ENCODE measurements at places on chromosomes 7 and 10.

DNA sequence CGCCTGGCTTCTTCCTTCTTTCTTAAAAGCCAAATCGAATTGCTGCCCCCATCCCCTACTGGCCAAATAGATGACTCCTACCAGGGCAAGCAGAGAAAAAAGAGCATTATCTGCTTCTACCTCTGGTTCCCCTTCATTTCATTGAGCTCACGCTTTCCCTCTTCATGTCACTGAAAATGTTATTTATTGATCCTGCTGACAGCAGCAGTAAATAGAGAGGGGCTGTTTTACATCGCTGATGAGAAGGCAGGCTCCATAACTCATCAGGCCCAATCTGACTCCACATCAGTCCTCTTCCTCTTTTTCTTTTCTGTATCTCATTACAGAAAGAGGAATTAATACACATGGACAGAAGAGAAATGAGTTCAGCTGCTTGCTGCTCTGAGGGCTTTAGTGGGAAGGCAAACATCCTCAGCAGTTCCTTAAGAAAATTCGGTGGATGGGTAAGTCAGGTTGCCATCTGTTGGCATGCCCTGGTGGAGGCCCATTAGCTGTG lies 904.1 kb downstream of the KCNMA1 start:
- no peak for DNase-seq

DNA sequence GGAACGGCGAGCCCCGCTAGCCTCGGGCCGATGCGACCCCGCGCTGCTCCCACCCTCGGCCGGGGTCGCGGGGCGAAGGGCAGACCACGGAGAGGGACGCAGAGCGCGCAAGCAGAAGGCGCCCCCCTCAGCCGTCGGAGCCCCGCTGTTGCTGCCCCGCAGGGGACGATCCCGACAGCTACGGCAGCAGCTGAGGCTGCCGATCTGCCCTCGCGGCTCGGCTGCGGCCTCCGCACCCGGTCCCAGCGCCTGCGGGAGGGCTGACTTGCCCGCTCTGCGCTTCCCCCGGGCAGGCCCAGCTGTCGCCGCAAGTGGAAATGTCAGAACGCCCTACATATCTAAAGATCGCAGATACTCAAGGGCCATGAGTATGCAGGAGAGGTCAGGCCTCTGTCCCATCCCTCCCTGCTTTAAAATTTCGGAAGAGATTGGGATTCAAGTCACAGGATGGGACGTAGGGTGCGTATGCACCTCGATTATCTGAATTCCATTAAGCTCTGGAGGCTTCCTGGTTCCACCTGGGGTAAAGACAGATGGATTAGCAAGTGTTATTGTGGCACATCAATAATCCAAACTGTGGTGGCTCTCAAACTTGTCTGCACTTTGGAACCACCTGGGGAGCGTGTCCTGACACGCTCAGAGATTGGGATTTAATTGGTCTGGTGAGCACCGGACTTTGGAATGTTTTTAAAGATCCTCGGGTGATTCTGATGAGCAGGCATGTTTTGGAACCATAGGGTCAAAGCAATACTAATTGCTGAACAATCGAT lies at the start of gene CRPPA:
Gene CRPPA, minus strand, starts transcription at position 206 of the 770 bp plus-strand sequence. CDS start 216 bp downstream, outside the sequence.
- DNase-seq = peak; percentile 15

GRCh38 chr7:2100278-2101208 lies 132.2 kb downstream of the MAD1L1 start:
- DNase-seq = no peak

DNA sequence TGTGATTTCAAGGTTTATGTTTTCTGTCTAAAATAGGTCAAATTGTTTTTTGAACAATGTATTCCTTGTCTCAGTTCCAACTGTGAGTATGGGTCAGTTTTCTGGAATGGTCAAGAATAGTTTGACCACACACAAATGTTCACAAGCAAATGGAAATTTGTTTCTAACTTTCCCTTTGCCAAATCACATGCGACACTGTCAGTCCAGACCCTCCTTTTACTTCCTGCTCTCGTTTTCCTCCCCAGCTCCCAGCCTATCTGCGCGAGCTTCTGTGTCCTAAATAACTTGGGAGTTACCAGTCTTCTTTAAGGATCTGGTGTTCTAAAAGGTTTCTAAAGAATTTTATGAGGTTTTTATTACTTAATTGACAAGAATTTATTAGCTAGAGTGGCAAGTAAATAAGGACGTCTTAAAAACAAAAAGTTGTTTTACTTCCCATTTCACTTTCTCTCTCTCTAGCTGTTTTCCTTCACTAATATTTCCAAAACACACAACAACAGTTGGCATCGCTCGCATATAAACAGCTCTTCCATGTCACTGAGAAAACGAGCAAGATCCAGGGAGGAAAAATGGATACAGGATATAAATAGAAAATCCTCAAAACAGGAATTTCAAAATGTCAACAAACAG lies 266.1 kb upstream of the KLF6 start:
- peak; percentile 69 for DNase-seq

DNA sequence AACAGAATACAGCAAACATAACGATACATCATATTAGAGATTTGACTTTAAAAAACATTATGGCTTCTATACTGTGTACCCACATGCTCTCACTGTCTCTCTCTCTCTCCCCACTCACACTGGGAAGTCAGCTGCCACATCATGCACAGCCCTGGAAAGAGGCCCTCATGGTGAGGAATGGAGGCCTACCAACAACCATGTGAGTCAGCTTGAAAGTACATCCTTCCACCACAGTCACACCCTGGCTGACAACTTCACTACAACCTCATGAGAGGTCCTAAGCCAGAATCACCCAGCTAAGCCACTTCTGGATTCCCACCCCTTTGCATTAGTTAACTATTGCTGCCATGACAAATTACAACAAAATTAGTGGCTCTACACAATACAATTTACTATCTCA lies 23.3 kb upstream of the GPR22 start:
- DNase-seq = no peak

GRCh38 chr7:27161721-27162560 lies 3.4 kb downstream of the HOXA9 start:
- no peak for DNase-seq

DNA sequence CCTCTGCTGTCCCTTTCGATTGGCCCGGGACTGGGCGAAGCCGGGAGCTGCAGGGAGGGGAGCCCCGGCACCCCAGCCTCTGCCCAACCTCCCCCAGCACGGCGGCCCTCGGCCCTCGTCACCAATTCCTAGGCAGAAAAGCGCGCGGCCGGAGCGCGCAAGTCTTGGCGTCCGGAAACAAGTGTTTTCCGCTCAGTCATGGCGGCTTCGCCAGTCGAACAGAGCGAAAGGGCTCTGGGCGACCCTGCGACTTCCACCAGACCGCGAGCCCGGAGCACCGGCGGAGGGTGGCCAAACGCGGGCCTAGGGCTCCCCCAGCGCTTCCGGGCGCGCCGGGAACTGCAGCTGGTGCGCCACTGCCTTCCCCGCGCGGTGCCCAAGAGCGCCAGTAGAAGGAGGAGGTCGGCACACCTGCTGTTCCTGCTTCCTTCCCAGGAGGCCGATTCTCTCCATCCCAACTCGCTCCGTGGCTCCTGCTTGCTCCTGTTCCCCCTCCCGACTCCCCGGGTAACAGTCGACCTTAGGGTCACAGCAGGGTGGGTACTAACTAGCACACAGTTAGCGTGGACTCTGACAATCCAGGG lies 729.9 kb downstream of the ZWINT start:
- DNase-seq = peak; percentile 4

DNA sequence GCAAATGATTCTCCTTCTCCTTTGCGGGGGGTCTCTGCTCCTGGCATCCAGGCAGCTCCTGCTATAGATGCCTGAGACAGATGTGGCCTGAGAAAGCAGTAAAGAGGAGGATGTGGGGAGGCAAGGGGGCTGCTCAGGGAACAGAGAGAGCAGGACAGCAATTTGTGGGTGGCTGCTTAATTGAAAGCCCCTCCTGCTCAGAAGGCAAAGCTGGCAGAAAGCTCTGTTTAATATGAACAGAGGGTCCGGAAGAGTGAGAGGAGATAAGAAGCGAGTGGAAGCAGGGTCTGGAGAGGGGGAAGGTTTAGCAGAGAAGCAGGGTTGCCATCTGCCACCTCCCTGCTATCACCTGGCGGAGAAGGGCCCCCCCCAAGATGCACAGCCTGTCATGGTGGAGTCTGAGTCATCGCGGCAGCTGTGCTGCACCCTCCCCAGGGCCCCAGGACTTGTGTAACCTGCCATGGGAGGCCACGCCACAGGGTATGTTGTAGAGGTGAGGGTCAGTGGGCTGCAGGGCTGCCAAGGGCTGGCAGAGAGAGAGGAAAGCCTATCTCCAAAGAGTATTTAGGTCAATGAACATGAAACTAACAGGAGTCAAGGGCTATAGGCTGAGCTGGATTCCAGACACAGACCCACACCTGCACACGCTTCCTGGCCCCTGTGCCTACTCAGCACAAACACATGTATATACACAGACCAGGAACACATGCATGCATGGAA lies 1109.8 kb upstream of the AUTS2 start:
- DNase-seq = no peak

DNA sequence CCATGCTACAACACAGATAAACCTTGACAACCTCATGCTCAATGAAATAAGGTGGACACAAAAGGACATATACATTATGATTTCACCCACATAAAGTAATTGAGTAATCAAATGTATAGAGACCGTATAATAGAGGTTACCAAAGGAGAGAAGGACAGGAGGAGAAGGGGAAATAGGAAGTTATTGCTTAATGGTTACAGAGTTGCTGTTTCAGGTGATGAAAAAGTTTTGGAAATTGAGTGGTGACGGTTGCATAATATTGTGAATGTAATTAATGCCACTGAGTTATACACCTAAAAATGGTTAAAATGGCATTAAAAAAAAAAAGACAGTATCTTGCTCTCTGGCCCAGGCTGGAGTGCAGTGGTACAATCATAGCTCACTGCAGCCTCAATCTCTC lies 1.5 kb upstream of the OGDH start:
- DNase-seq = peak; percentile 7

DNA sequence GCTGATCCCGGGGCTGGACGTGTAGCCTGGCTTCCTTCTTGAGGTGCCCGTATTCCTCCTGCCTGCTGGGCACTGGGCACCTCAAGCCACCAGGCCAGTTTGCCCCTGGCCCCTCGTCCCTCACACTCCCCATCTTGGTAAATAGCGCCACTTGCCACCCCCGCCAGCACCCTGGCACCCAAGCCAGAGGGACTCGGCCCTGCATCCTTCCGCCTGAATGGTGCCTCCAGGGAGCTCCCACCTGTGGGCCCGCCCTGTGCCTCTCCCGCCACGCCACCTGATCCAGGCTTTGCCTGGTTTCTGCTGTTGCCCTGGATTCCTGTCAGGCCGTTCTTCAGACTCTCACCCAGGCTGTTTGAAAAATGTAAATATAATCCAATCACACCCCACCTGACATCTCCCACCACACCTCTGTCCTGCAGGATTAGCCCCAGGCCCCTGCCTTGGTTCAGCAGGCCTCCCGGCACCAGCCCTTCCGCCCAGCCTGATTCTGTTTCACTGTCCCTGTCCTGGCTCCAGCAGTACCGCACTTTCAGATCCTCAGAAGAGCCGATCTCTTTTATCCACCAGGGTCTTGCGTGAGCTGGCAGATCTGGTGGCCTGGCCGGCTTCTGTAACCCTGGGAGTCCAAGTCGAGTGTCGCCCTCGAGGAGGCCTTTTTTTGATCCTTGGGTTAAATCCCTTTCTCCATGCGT lies 33.8 kb downstream of the WIPI2 start:
- no peak for DNase-seq

DNA sequence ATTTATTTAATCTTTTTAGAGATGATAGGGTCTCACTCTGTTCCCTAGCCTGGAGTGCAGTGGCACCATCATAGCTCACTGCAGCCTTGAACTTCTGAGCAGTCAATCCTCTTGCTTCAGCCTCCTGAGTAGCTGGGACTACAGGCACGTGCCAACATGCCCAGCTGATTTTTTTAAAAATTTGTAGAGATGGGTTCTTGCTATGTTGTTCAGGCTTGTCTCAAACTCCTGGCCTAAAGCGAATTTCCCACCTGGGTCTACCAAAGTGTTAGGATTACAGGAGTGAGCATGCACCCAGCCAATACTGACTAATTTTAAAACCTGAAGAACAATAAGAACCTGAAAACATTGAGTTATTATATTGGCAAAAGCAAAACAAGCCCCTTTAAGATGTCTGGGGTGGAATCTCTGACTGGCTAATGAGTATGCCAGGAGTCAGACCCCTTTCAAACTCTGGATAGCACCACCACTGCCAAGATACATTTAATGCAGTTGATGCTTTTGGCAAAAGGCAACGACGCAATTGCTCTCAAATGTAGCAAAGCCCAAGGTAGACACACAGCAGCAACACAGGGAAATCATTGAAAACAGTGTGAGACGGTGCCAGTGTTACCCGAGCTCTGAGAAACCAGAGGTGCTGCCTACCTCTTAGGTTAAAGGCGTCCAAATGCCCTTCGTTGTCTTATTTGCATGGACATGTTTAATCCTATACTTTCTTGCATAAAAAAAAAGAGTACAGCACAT lies 40.7 kb upstream of the TOMM7 start:
- no peak for DNase-seq

GRCh38 chr7:144936314-144936713 lies 100.5 kb upstream of the TPK1 start:
- DNase-seq = no peak

DNA sequence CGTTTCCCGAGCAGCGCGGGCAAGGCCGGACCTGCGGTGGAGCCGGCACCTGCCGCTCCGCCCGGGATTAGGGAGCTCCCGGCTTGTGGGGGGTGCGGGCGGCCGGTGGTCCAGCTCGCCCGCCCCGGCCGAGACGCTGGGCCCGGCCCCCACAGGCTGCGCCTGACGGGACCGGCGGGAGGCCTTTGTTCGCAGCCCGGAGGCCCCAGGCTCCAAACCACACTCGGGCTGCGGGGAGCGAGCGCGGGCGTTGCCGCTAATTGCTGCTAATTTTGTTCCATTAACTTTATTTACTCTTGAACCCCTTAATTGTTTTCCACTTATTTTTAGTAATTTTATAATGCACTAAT lies 9.6 kb downstream of the UNCX start:
- DNase-seq = no peak

DNA sequence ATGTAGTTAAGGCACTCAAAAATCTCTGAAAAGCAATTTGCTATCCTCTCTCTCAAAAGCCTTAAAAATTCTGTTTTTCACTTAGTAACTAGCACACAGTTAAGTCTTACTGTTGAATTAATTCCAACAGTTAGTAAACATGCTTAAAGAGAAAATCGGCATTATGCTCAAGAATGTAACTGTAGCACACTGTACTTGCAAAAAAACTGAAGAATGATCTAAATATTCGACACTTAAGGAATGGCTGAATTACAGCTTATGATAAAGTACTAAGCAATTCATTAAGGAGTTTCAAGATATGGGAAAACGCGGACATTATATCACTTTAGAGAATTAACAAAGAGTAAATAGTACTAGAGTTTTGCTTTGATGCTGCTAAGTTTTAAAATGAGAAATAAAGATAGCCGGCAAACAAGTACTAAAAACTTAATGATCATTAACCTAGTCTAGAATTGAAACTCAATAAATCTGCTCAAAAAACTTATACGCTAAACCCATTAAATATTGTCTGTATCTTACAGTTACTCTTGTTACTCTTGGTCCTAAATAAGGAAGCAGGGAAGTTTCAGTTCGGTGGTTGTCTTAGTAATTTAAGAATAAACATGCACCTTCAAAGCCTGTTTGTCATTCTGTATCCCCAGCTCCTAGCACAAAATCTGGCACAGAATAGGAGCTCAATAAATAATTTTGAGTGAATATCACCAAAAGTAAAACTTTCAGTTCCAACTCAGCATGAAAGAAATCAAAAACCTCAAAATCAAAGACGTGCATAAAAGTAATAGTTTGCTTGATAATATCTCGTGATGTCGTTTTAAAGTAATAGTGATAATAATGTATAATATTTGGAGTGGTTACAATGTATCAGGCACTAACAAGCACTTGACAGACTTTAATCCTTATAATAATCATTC lies 1.2 kb downstream of the TRDMT1 start:
- peak; percentile 66 for DNase-seq

Data from inflammatory macrophage treated with lipopolysaccharide for 4 hours (primary cell).